NCI-H510A (cell line): ENCODE measurements at places on chromosomes 6 and 20.

DNA sequence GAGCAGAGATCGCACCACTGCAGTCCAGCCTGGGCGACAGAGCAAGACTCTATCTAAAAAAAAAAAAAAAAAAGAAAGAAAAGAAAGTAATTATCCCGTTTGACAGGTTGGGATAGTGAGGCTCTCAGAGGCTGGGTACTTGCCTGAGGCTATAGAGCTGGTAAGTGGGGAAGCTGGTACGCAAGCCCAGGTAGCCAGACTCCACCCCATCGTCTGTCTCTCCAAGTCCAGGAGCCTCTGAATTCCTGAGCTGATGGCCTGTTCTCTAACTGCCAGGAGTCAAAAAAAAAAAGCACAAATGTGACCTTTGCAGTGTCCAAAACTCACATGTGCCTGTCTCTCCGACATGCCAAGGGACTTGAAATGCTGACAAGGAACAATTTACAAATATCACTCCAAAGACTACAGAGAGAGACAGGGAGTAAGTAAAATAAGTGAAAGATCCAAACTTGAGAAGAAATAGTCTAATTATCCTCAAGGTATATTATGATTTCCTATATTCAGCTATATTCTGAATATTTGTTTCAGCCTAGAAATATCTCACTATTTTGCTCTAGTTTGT, 109.1 kb upstream of the SCAF8 start:
- no peak for DNase-seq

DNA sequence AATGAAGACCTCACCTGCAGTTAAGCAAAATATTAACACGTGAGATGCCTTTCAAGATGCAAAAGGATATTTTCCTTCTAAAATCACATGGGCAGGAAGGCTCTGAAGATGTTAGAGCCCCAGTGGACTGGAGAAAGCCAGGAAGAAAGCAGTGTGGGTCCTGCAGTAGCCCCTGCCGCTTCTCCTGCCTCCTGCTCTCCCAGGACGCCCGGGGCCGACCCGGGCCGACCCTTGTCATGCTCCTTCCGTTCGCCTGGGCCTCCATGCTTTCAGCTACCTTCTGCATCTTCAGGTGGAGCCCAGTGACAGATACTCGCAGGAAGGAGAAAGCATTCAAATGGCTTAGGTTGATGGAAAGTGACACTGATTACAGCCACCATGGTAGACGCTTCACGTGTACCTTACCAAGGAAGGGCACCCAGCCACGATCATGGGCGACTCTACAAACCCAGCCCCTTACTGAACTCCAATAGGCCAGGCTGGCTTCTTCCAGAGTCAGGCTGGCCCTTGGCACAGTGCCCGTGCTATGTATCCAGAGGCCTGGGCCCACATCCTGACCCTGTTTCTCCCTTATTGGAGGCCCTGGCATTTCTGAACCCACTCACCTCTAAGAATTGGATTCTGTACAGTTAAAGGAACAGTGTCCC, 69.0 kb downstream of the TCP11 start:
- DNase-seq = no peak

DNA sequence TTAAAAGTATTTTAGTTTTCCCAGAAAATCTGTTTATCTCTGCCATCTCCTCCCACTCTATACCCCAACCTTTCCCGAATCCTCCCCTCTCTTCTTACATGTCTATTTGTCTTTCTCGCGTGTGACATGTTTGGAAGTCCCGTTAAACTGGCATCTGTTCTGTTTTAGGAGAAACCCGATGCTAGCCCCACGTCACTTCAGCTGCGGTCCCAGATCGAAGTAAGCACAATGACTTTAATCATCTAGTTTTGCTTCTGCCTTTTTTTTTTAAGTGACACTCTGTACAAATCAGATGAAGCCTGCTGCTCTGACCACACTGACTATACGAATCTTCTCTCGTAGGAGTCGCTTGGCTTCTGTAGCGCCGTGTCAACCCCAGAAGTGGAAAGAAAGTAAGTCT, 97.4 kb downstream of the SASH1 start:
- DNase-seq = no peak

DNA sequence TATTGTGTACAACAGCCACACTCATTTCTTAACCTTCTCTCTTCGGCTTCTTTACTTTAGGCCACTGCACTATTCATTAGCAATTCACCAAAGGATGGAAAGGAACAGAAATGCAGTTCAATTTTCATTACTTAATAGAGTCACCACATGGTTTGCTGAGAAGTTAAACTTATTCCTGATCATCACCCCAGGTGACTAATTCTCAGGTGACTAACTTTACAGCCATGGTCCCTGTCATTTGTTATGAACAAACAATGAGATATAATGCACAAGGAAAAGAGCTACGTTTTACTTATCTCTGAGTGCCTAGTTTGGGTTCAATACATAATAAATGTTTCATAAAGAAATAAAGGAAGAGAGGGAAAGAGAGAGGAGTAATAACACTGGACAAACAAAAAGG, 45.8 kb upstream of the DST start:
- DNase-seq = no peak

DNA sequence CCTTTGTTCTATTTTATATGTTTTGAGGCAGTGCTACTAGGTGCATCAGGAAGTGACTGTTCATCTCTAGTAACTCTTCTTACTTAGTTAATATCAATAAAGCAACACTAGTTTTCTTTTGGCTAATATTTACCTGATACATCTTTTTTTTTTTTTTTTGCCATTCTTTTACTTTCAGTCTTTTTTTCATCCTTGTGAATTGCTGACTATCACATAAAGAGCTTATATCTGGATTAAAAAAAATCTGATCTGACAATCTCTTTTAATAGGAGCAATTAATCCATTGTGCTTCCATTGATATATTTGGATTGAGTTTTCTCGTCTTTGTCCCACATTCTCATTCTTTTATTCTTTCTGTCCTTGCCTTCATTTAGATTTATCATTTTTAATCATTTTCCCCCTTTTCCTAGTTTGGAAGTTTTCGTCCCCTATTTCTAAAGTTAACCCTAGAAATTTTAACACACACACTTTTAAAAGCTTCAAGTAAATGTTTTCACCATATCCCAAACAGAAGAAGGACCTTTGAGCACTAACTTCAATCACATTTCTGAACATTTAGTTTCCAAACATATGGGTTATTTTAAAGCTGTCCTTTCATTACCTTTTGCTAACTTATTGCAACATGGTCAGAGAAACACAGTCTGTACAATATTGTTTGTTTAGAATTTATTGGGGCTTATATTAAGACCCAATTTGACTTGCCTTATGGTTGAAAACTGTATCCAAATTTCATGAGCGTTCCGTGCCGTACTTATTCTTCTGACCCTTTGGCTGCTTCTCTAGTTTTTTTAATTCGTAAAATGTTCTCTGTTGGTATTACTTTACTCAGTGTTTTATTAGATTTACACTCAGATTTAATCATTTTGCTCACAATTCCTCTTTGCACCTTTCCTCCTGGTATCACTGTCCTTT, 63.0 kb downstream of the SYCP2L start:
- DNase-seq = no peak

GRCh38 chr6:154923199-154923869, 71.8 kb upstream of the TIAM2 start:
- DNase-seq = no peak

- no peak for DNase-seq
These were observed 1242.7 kb downstream of the EPHA7 start for GRCh38 chr6:92176666-92177065.

DNA sequence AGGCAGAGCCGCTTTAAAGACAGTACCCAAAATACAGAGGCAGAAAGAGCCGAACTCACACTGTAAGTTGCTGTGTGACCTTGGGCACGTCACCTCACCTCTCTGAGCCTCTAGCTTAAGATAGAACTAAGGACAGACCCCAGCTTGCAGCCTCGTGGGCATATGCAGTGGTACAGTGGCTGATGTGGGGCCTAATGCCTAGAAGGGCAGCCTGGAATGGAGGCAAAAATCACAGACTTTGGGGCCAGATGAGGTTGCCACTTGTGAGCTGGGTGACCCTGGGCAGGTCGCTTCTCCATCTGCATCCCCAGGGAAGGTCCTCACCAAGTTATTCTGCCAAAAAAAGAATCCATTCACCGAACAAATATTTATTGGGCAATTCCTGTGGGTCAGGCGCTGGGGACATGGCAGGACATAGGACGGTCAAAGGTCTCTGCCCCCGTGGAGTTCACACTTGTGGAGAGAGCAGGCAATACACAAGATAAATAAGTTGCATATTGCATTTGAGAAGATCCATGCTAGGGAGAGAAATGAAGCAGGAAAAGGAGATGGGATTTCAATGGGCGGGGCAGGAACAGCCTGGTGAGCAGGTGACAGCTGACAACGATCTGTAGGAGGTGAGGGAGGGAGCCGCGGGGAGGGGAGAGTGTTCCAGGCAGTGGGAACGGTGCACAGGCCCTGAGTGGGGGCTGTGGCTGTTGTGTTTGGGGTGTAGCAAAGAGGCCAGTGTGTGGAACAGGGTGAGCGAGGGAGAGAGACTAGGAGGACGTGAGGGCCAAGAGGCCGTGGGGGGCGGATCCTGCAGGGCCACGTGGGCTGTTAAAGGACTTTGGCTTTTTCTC, 115.2 kb downstream of the CEBPB start:
- peak; percentile 68 for DNase-seq

DNA sequence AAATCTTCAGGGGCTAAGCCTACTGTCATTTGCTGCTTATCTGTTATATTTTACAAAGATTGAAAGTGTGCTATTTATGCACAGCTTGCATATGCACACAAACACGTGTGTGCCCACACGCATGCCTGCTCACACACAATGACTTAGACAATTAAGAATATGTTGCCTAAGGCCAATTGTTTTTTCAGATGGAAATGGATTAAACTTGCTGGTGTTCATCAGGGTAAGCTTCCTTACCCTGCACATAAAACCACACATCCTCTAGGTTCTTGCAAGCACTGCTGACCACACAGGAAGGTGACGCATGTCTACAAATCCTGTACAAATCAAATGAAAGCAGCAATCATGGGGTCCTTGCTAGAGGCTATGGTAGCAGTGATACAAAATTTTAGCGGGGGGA, 58.4 kb downstream of the GJA10 start:
- DNase-seq = no peak

DNA sequence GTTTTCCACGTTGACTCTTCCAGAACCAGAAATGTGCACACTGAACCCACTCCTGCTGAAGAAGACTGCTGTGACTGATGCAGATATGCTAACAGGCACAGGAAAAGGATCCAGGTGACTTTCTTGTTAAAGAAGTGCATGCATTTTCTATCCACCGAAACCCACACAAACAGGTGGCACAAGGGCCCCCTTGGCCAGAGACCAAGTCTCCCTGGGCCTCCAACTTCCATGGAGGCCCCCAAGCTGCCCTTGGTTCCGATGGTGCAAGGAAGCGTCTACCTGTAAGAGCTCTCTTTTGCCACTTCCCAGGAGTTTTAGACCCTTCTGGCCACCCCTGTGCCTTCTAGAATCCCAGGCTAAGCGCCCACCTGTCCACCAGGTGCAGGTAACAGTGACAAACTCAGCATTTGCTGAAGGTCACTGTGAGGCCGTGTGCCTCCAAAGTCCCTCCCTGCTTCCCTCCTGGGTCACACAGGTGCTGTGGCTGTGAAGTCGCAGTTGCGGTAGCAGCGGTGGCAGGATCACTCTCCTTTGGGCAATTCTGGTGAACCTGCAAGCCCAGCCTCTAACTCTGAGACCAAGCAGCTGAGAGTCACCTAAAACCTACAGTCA, 134.8 kb downstream of the PXDC1 start:
- DNase-seq = no peak

DNA sequence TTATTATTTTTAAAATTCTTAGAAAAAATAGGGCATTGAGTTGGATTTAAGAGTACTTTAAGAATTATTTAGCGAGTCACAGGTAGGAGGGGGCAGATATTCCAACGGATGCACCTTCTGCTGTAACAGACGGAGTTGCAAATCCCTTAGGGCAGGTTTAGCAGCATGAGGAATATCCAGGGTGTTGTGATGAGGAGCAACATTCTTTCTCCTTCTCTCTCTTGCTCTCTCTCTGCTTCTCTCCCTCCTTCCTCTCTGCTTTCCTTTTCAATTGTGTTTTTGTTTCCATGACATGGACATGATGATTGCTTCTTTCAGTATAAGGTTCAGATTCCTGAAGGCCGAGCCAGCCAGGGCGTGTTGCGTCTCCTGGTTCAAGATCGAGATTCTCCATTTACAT, 28.9 kb downstream of the CDH26 start:
- no peak for DNase-seq

DNA sequence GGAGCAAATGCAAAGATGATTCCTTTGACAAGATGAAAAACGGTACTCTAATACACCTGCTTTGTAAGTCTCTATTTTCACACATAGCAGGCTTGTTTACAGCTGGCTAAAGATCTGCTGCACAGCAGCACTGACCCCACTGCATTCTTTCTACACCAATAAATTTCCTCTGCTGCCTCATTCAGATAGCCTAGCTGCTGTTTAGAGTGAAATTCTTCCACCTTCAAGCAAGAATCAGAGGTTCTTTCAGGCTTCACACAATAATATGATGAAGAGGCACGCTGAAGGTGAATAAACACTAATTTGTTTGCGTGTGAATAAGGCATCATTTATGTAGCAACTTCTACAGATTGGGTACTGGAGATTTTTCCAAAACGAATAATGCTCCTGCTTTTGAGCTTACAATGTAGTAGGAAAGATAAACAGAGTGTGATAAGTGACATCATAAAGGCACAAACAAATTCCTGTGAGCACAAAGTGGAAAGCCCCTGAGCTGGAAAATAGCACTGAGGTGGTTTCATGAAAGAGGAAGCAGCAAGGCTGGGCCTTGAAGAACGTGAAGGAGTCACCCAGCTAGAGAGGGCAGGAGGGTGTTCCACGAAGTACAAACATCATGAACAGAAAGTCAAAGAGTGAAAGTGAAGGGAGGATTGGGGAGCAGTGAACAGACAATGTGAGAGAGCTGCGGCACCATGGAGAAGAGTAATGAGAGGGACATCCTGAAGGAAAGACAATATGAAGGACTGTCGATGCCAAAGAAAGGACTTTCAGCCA, 543.4 kb downstream of the CD83 start:
- DNase-seq = no peak

DNA sequence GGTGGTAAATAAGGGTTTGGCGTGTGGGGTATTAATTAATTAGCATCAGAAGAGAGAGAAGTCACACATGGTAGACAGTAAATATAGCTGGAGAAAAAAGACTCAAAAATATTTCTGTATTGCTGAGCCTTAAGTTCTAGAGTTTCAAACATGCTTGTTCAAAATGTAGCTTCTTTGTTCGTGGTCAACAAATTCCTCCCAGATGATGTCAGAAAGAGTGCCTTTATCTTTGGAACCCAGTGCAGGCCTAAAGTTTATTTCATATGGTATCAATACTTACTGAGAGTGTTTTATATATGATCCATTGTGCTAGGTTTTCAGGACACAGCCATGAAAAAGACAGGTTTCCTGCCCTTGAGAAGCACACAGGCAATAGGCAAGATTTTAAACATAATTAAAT, 18.3 kb downstream of the MARCKS start:
- DNase-seq = no peak

GRCh38 chr20:49595811-49596561, 28.0 kb upstream of the PTGIS start:
- no peak for DNase-seq

GRCh38 chr20:48060841-48061720, 275.8 kb upstream of the SULF2 start:
- no peak for DNase-seq
